ENCODE measurements at places on chromosomes 5 and 9.

DNA sequence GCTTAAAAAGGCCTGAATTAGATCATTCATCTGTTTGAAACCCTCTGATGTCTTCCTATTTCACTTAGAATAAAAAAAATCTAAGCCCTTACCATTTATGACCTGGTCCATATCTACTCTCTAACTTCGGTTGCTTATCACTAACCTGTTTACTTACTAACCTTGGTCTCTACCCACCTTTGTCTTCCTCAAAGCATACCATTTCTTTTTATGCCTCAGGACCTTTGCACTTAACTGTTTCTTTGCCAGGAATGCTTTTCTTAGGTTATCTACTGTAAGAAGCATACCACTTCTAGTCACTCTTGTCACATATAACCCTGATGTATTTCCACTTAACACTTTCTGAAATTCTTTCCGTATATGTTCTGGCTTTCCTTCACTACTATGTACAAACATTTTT lies 67.0 kb downstream of the UHRF2 start:
- DNase-seq = no peak

DNA sequence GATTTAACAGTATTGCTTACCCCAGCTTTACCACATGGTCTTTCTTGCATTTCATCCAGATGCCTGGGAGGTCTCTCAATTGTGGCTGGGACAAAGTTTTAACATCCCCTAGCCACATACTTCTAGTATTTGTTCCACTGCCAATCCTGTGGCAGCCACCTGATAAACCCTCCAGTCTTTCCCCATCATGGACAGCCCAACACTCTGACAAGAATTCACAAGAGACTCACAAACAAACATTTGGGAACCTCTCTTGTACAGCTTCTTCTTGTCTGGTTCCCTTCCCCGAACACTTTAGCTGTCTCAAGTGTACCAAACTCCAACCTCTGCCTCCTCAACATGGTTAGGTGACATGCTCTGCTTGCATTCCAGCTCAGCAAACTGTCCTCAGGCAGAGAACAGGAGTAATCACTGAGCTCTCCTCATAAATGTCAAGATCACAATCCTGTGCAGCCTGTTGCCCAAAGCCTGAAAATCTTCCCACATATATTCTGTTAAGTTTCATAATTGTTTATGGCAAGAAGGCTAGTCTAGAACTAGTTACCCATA lies 59.7 kb downstream of the STRBP start:
- no peak for DNase-seq

DNA sequence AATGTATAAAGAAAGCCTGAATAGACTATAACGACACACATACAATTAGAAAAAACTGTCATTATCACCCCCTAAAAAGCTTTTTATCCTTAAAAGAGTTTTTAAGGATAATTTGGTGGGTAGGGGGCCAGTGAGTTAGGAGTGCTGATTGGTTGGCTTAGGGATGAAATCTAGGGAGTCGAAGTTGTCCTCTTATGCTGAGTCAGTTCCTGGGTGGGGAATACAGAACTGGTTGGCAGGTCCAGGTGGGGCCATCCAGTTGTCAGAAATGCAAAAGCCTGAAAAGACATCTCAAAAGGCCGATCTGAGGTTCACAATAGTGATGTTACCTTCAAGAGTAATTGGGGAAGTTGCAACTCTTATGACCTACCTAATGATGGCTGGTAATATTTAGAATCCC lies 13.6 kb downstream of the ZBTB5 start:
- no peak for DNase-seq

GRCh38 chr5:115304496-115304895 lies 8.0 kb upstream of the CCDC112 start:
- no peak for DNase-seq

DNA sequence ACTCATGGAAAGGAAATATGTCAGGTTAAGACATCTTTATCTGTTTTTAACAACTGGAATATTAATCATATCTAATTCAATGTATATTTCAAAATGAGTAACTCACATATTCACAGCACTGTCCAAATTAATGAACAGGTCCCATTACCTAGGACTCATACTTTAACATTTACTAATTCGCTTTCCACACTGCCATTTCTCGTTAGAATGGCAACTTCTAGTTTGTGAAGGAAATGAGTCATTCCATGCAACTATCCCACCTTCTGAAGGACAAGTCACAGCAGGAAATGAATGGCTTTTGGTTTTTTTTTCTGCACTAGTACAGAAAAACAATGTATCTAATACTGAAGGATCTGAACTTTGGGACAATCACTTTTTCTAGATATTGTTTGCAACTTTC lies 24.6 kb upstream of the IFNK start:
- no peak for DNase-seq

- DNase-seq = no peak
Measured at GRCh38 chr5:136108766-136109165, 23.9 kb upstream of the SMAD5 start.

DNA sequence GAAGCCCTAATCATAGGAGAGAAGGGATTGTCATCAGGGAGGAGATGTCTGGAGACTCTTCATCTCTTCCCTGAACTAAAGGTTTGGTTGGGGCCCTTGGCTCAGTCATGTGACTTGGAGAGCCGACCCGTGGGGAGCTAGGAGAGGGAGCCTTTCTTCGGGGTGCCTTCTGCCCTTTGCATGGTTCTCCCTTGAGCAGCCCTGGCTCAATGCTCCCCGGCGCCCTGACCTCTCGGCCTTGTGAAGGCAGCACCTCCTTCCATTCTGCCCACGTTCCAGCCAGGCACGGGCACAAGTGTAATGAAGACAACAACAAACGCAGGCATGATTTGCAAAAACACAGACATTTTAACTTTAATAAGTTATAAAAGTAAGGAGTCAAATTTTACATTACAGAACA lies 50.4 kb downstream of the ZNF354C start:
- no peak for DNase-seq

- DNase-seq = peak; percentile 74
Measured at GRCh38 chr5:119452373-119453039, at the start of gene HSD17B4. HSD17B4 (plus strand) TSS chr5:119452497; CDS start chr5:119452576, 79 bp downstream.

DNA sequence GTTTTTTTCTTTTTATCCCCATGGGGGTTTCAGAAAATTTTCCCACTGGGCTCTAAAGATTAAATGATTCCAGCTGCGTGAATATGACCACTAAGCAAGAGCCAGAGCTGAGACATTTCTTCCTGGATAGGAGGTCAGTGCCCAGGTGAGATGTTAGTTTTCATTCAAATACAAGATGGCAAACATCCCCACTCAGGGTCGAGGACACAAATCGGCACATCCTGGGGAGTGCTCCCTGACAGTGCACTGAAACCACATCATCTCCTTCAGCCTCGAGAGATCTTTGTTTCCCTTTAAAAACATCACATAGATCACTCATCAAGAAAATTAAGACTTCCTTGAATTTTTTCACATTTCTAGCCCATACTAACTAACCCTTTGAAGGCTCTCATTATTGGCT lies 273.2 kb upstream of the PANK3 start:
- peak; percentile 18 for DNase-seq

- DNase-seq = no peak
Measured at GRCh38 chr5:111840036-111840674, 83.2 kb upstream of the NREP start.

DNA sequence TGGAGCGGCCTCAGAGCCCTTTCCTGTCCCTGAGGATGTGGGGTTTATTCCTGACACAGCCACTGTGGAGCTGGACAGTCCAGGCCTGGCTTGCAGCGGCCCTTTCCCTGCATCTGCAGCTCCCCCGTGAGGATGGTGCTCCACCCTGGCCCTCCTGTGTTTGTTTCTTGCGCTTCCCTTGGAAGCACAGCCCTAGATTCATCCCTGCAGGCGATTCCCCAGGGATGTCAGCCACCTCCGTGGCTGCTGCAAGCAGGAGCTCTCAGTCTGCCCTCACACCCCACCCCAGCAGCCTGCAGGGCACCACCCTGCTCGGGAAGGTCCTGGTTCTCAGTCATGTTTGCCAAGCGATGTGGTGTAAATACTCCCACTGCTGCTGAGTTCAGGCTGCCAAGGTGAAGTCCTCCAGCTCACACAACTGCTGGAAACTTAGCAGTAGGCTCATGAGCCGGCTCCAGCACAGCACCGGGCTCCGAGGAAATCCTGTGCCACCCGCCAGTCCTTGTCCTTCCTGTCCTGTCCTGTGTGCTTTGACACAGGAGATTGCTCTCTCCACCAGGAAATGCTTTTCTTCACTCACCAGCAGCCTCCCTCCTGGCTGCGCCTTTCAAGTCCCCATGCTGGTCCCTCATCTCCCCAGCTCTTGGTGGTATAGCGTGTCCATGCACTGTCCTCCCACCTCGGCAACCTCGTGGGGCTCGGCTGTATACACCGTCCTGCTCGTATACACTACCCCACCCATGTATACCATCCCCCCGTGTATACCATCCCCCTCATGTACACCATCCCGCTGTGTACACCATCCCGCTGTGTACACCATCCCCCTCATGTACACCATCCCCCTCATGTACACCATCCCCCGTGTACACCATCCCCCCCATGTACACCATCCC lies 16.2 kb downstream of the ROPN1L start:
- DNase-seq = no peak

DNA sequence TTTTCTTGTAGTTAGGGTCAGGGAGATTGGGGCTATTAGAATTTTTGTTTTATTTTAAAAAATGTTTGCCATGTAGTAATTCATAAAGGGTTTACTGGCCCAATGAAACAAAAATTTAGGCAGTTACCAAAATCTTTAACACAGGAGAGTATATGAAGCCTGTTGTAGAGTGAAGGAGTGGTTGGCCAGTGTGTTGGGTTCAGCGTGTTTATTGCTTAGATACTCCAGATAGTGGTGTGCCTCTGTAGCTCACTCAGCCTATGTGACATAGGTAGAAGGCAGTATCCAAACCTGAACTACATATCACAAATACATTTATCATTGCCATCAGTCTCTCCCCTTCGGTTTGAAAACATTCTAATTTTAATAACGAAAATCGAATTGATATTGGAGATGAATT lies 1.2 kb downstream of the TEK start:
- no peak for DNase-seq

DNA sequence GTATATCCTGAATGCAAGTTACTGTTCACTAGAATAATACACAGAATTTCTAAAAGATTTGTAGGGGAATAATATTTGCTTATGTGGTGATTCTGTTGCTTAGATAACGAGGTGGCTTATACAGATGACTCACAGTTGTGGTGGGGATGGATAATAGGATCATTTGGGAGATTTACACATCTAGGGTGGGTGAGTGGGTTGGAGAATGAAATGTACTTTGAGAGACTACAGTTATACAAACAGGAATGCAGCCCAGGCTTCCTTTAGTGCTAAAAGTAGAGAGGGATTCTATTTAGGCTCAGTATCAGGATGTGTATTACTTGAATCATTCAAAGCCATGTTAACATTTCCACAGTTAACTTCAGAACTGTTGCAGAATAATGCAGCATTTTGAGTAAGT lies 1.8 kb downstream of the CTXN3 start:
- DNase-seq = no peak

- no peak for DNase-seq
Measured at GRCh38 chr9:134174073-134174449, 9.7 kb upstream of the RNU6ATAC start.

DNA sequence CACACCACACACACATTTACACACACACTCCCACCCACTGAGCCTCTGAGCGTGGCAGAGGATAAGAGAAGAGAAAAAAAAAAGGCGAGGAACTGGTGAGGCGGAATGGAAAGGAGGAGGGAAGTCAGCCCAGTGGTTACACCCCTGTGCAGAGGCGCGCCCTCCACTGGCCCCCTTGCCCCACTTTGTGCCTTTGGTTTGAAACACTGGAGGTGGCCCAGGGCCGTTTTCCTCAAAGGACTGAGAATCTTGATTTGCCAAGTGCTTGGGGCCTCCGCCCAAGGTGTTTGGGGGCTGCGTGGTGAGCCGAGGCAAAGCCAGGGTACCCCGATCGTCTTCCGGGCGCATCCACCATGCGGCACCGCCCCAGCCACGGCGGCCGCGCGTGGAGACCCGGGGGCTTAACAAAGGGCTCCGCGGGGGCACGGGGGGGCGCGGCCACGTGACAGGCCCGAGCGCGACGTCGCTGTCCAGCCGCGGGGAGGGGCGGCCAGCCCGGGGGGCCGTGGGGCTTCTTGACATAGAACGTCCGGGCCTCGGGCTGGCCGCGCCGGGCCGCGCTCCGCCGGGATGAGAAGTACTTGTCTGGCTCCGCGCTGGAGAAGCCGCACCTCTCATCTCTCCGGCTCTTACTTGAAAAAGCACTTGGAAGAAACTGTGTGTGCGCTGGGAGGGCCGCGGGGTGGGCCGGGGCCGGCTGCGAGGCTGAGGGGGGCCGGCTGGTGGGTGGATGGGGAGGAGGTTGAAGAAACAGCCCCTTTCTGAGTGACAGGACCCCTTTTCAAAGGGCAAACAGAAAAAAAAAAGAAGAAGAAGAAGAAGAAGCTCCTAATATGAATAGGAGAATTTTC lies 21.0 kb downstream of the NR2F1 start:
- DNase-seq = no peak

GRCh38 chr9:131179561-131180219 lies 54.3 kb downstream of the NUP214 start:
- DNase-seq = no peak

GRCh38 chr5:34452170-34452828 lies 203.8 kb upstream of the RAI14 start:
- no peak for DNase-seq

DNA sequence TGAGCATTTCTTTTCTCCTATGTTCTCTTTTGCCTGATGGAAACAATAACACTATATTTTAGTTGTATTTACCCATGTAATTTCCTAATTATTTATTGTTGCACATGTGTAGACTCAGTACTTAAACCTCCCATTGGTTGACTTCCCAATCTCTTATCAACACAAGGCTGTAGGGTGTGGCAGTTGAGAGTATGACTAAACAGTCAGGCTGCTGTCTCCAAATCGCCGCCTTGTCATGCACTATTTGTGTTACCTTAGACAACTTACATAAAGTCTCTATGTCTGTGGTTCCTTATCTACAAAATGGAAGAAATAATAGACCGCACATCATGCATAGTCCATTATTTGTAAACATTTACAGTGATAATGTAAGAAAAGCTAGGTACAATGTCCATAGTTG lies 68.9 kb upstream of the EFNA5 start:
- DNase-seq = no peak

DNA sequence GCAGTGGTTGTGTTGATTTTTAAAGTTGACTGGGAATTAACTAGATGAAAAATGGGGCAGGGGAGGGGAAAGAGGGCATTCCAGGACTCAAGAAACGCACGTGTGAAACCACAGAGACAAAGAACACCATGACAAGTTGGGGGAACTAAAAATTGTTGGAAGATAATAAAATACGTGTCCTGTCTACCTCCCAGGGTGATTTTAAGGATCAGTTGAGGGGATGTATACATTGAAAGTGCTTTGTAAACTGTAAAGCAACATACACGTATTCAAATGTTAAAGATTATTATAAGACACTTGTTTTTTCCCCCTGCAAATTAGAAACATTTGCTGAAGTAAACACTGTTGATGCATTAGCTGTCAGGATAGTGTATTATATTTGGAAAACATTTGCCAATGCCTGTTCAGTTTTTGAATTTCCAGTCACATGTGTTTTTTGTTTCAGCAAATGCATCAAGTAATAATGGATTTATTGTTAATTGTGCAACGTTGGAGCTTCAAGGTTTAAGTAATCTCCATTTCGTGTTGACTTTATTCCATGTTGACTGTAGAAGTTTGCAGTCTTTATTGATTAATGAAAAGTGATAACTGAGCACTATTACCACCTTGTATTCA lies 412.7 kb downstream of the ACTL7B start:
- DNase-seq = no peak
